ENCODE measurements at places on chromosomes 12 and 14.

DNA sequence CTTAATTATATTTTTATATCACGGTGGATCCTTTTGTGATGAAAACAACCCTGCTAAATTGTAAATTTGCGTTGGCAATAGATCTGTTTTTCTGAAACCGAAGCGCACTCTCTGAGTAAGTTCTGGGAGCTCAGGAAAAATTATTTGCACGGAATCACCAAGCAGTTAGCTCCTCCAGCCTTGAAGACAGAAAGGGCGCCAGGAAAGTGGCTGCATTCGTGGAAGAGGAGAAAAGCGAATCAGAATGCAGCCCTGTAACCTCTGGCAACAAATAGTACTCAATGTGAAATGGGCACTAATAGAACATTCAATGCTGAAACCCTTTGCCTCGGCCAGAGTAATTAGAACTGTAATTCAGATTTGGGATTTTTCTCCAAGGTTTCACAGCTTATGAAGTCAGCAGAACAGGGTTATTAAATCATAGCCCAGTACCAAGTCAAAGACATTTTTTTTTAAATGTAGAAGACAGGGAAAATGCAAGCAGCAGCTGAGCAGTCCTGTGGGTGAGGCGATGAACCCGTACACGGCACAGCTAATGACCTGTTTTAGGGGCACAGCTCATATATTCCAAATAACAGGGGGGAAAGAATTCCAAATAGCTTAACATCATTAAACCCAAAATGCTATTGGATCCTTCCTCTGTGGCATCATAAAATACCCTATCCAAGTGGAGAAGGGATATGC, 251.4 kb downstream of the EGLN3 start:
- DNase-seq: no peak

DNA sequence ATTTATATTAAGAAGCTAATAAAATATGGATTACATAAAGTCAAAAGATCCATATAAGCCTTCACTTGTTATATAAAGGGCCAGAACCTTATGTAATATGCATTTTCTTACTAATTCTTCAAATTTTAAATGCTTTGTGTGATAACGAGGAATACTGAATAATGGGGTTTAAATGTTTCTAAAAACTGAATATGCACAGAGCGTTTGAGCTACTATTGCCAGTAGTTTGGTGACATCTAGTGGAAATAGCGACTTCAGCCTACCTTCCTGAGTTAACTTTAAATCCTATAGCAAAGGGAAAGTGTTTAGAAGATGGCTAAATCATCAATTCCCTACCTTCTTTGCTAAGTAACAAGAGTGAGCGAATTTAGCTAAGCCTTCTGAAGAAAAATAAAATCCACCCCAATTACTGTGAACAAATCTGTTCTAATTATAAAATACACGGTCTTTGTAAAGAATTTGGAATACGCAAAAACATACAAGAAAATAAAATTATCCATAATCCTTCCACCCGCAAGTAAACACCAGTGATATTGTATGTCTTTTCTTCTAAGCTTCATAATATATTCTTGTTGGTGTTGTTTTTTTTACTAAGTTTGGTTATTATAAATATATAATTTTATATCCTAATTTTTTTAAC, 115.5 kb upstream of the G2E3 start:
- peak; percentile 21 for DNase-seq

GRCh38 chr12:95498968-95499367, 25.0 kb downstream of the METAP2 start:
- no peak for DNase-seq

- DNase-seq: peak; percentile 48
These were observed 74.0 kb downstream of the TSPAN9 start for GRCh38 chr12:3150931-3151835.

DNA sequence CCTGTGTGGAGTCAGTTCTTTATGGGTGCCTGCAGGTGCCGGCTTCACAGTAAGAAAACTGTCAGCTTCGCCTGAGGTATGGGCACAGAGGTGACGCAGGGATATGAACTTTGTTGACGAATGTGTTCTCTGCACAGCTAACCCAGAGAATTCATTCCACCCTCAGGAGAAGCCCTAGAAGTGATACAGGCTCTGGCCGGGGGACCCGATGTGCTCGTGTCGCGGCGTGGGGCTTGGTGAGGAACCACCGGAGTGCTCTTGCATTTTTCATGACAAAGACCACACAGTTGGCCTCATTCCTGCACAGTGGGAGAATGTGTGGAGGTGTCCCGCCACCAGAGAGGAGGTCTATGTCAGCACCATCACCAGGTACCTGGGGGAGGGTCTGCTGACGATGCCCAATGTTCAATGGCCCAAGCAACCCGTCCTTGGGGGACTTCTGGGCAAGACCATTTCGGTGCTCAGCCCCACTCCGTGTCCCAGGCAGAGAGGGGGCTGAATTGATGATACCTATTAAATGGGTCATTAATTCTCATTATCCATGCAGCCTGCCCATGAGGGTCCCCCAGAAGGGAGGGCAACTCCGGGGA, 147.5 kb upstream of the RTL1 start:
- DNase-seq: no peak

DNA sequence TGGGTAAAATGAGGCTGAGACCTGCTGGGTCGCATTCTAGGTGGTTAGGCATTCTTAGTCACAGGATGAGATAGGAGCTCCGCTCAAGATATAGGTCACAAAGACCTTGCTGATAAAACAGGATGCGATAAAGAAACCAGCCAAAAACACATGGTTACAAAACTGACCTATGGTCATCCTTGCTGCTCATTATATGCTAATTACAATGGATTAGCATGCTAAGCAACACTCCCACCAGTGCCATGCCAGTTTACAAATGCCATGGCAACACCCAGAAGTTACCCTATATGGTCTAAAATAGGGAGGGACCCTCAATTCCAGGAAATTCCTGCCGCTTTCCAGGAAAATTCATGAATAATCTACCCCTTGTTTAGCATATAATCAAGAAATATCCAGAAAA, 132.4 kb downstream of the BRMS1L start:
- no peak for DNase-seq

DNA sequence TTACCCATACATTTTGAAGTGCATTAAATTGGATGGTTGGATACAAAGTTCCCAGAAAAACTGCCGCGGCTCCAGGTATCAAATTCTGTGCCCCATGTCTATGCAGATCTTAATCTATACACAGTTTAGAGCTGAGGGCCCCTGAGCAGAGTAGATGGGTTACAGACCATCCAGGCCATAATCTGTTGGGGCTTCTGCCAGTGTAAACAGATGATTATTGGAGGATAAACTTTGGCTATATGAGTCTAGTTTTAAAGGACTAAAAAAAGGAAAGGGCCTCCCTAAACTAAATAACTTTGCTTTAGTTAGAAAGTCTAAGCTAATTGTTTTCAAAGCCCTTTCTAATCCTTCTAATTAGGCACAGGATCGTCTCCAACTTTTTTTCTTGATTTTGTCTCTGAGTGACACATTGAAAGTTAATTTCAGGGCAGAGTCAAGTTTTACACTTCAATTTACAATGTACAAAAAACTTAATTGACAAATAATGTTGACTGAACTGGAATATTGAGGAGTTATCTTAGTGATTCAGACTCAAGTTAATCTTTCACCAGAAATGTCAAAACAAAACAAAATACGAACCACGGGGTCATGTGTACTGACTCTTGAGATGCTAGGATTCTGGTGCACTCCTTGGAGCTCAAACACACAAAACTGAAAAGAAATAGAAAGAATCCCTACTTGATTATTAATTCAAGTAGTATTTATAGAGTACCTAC, 133.9 kb upstream of the SCAF11 start:
- no peak for DNase-seq

GRCh38 chr12:401235-402028, at the start of gene CCDC77:
Gene CCDC77 (plus strand): TSS chr12:401644. CDS start chr12:409384, 7,740 bp downstream.
- DNase-seq: peak; percentile 78

DNA sequence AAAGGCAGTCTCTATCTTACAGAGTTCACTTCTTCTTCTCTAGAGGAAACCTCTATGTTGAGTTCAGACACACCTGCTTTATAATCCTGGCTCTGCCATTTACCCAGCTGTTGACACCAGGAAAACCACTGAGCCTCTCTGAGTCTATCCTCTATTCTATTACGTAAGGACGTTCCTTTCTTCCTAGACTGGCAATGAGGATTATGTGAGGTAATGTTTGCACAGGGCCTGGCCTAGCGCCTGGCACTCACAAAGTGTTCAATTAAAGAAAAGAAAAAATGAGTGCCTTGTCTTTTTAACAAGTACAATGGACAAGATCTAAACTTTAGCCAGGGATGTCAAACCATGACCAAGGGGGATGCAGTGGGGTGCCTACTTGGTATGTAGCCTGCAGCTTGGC, 641.9 kb upstream of the TBX3 start:
- DNase-seq: no peak

GRCh38 chr14:101018561-101019290, 115.2 kb upstream of the RTL1 start:
- no peak for DNase-seq

- DNase-seq: no peak
These were observed 1.7 kb upstream of the KLRG1 start for GRCh38 chr12:8987685-8988084.

DNA sequence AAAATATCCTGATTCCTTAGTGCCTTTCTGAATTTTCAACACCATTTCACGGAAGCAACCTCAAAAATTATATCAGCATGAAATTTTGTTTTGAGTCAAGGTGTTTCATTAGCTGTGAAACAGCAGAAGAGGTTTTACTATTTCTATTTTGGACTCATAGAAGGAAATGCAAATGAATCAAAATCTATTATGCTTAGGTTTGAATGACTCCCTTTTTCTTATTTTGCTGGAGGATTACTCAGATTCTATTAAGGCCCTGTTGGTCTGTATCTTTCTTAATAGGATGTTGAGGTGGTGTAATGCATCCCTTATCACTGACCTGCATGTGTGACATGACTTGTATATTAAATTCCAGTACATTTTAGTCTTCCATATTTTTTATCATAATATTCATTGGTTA, 165.8 kb downstream of the TMTC2 start:
- no peak for DNase-seq

DNA sequence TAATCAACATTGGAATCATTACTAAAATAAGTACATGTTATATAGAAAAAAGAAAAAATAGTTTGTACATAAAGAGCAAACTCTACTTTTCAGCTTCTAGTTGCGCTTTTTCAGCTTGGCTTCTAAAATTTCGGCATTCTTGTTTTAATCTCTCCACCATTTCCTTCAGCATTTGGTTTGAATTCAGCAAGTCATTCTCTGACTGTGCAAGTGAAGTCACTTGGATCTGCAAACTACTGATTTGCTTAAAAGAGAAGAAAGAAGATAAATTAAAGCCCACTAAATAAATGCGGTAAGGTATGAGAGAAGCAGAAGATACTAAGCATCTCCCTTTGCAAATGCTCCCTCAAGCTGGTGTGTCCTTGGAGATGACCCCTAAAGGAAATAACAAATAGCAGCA, 126.3 kb downstream of the CEP83 start:
- DNase-seq: no peak

GRCh38 chr14:92874962-92875661, 47.8 kb upstream of the CHGA start:
- DNase-seq: no peak

DNA sequence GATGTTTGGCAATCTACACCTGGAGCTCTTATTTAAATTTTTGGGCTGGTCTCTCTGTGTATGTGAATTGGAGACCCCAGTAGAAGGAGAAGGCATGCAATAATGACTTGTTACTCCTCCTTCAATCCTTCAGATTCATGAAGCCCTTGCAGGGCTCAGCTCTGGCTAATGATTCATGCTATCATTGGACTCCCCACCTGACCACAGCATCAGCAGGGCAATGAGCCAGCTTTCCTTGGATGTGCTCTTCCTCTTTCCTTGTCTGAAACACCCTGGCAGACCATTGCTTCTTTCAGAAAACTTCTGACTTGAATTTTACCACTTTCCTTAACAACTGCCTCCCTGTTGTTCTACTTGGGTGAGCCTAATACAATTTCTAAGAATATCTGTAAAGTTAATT, 1019.2 kb downstream of the AACS start:
- peak; percentile 18 for DNase-seq

DNA sequence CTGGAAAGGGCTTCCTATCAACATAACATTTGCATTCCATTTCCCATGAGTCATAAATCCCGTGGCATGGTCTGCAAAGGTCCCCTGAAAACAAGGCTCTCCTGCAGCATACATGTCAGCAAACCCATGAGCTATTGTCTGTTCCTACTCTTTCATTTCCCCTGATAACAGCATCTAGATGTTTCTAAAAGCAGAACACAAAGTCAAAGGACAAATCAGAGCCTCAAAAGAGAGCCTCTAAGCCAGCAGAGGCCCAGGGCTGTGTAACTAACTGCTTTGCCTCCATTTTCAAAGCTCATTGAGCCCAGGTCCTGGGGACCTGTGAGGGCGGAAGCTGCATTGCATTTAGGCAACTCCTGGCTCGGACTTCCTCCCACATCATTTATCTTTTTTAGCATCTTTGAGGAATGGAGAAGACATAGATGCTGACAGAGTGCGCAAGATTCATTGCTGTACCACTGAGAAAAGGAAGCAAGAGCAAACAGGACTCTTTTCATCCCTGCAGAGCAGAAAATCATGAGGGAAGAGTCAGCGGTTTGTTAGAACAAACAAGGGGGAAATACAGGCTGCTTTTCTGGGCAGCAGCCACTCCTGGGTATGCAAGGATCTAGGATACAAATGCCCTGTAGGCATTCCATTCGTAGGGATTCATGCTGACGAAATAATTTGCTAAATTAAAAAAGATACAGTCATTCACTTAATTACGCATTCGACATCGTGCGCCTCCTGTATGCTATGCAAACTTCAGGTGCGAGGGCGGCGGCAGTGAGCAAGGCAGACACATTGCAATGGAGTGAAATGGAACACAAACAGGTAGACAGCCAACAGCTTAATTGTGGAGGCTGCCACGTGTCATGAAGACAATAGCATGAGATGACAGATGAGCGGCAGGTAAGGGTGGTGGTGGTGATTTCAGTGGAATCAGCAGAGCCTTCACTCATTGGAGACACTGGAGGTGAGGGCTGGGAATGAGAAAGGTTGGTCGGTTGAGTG, 131.0 kb downstream of the TMEM132D start:
- DNase-seq: no peak

GRCh38 chr14:41872931-41873685, 266.4 kb downstream of the LRFN5 start:
- no peak for DNase-seq

DNA sequence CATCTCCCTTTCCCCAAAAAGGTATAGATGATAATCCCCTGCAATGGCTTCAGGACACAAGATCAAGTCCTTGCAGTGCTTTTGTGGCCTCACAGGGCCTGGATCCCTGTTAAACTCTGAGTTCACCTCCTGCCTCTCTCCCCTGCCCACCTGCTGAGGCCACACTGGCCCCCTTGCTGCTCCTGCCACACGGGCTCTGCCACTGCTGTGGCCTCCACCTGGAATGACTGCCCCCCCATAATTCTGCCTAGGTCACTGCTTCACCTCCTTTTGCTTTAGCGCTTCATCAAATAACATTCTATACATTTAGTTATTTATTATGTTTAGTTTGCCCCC, 653 bp upstream of the IFI27 start:
- DNase-seq: no peak
